ENCODE measurements at places on chromosomes 16 and 17. TPM values are rescaled to one million over a fixed set of nuclear protein-coding genes. Genes with fewer than 3 reads are reported as not detected.

- no peak for DNase-seq
Measured at GRCh38 chr17:251531-251930, 70.1 kb upstream of the DOC2B start.

DNA sequence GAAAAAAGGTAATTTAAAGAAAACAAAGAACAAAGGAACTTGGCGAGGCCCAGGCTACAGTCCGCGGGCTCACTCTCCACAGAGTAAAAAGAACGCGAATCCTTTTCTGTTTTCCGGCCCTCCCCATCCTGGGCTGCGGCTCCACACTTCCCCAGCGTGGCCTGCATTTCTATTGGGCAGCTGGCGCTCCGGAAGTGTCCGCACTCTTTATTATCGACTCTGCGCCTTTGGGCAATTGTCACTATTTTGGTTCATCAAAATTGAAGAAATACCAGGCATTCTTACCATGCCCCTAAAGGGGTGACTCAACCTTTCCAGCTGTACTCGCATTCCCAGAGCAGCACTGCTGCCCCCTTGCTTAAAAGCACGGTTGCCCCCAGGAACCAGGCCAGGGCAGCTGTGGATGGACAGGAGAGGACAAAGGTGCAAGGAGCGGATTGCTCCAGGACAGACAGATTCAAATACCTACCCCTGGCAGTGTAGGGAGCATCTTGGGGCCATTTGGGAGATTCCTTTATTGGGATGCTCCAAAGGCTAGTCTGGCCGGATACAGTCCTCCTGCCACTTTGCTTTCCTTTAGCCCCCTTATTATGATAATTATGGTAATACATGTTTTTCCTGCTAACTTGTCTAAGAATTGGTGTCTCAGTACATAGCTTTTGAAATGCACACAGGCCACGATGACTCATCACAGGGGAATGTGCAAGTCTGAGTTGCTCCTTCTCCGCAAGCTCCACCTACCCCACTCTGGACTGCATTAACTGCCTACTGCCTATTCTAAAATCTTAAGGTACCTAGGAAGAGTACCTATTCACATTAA is 985 bp upstream of the SLFN12 start:
- DNase-seq, result peak; percentile 97

DNA sequence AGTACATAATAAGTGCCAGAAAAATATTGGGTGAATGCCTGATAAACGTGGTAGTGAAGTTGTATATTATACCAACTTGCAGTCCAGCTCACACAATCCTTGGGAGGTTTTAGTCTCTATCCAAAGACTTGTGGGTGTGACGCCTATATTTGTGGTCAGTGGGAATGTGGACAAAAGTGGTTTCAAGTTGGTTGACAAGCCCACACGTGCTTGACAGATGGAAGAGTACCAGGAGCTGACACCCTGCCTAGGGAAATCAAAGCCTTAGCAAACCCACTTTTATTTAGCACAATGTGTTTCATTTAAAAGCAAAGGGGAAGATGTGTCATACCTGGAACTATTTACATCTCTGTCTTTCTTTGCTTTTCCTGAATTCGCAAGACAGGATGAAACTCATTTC is 79.0 kb downstream of the CA10 start:
- no peak for DNase-seq

DNA sequence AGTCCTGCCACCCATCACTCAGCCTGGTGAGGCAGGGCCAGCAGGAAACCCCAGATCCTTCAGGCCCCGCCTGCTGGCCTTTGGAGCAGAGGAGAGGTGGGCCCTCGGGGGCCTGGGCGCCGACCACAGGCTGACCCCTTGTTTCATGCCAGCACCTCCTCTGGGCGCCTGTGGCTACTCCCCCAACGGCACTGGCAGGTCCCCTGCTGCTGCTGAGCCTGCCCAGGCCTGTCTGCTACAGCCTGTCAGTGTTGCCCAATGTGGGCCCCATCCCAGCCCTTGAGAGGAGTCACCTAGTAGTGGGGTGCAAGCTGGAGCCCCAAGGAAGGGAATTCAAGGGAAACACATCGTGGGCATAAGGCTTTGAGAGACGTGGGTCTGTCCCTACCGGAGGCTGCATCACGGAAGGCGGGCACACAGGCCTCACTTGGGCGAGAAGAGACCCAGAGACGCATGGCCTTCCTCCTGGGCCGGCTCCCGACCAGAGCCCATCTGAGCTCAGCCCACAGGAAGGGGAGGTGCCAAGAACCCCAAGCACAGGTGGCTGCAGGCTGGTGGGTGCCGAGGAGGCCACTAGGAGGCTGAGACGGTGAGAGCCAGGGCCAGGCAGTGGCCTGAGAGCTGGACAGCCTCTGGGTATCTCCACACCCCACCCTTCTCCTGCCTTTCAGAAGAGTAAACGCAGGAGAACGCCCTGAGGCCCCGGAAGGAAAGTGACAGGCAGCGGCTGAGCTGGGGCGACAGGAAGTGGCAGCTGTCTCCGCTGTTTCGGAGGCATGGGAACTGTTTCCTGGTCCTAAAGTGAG is 8.0 kb upstream of the FASN start:
- DNase-seq, result peak; percentile 95

Gene FKBP10
- total RNA-seq, result 166 TPM

DNA sequence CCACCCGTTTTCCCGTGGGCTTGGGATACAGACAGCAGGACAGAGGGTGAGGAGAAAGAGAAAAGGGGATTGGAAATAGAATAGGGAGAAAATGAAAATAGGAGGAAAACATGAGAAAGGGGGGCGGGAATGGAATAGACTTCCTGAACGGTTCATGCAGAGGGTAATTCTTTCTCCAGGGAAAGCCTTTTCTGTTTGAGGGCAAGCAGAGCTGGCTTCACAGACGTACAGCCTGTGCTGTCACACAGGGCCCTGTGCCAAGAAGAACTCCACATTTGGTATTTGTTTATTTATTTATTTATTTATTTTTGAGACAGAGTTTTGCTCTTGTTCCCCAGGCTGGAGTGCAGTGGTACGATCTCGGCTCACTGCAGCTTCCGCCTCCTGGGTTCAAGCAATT is 12.0 kb downstream of the MILR1 start:
- DNase-seq, result no peak

DNA sequence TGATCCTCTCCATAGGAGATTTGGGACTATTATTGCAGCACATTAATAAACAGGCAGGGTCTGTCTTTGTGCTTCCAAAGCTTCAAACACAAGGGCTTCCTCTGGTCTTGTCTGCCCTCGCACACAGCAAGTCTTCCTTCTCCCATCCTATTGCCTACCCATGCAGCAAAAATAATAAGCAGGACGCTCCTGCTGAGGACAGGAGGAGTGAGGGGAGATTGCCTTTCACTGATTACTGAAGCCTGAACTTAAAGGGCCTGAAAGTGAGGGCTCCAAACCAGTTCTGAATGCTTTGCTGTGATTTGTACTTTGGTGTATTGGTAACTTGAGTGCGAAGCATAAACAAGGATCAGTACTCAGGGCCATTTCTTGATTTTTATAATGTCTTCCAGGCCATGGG is 197.6 kb upstream of the XYLT1 start:
- DNase-seq, result no peak

- DNase-seq, result no peak
Measured at GRCh38 chr17:83192161-83192788, 112.9 kb downstream of the METRNL start.

Data from H9 (cell line).